ENCODE measurements at places on chromosomes 1 and 21. TPM values are rescaled to one million over a fixed set of nuclear protein-coding genes. Genes with fewer than 3 reads are reported as not detected.

The GJA5 gene
- 16.6 TPM for polyA plus RNA-seq

The CR1 gene
- polyA plus RNA-seq: 0.93 TPM

The ADCY10 gene
- polyA plus RNA-seq: 0.17 TPM

DNA sequence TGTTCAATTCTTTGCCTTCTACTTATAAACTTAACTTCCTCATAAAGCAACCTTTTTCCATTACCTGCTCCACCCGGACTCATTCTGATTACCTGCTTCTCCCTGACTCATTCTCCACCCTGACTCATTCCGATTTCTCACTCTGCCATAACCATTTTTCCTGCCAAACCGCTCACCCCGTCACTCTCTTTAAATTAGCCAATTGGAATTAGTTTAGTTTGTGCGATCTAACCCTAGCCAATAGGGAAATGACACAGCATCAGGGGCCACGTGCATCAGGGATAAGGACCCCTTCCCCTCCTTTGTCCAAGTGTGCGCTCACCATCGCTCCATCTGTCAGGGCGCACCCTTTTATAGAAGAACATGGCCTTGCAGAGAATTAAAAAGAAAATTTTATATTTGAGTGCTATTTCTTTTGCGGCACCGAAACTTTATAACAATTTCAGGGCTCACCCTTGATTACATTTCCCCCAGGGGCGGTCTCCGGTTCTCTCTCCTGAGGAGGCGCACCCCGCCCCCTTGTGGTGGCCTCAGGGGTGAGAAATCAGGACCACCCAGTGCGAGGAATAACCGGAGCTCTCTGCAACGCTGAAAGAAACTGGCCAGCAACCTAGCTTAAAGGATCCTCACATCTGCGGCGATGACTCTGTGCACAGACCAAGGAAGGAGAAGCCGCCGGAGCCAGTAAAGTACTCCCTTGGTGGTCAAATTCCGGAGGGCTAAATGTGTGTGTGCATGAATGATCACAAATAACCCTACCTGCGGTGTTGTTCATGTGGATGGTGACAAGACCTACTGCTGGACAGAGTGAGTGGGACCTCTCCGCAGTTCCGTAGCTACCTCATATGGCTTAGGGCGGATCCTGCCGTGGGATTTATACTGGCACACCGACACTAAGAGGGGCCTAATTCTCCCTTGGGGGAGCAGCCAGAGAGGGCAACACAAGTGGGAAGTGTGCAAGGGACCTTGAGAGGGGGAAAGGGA, 30.3 kb upstream of the CBR3 start:
- no peak for DNase-seq

DNA sequence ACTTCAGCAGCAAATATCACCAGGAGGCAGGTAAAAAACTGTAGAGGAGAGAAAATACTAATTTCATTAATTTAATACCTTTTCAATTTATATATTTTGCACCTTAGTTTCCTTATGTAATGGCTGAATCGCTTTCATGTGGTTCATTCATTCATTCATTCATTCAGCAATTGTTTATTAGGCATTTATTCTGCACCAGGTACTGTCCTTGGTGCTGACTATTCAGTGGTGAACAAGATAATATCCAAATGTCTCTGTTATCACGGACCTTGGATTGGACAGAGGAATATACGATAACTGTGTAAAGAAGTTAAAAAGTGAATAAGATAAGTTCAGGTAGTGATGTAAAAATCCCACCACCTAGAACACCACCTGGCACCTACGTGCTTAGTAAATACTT, 28.8 kb downstream of the TSPAN2 start:
- no peak for DNase-seq

DNA sequence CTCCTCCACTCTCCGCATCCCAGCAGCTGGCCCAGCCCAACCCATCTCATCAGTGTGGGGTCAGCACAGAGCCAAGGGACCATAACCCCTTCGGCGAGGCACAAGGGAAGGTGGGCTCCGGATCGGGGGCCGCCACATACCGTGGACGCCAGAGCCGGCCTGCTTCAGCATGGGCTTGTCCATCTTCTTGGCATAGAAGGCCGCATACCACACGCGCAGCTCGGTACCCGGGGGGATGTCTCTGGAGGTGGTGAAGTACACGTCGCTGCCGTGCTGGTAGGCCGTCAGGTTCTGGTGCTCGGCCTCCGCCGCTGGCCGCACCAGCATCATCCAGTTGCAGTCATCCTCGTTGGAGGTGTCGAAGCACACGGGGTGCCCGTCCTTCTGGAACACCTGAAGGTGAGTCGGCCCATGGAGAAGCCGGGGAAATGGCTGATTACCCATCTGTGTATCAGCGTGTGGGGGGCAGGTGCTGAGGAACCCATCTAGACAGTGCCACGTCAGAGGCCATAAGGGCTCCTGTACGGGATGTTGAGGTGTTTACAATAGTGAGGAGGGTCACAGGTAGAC, 24.6 kb downstream of the PRDM15 start:
- DNase-seq: no peak

DNA sequence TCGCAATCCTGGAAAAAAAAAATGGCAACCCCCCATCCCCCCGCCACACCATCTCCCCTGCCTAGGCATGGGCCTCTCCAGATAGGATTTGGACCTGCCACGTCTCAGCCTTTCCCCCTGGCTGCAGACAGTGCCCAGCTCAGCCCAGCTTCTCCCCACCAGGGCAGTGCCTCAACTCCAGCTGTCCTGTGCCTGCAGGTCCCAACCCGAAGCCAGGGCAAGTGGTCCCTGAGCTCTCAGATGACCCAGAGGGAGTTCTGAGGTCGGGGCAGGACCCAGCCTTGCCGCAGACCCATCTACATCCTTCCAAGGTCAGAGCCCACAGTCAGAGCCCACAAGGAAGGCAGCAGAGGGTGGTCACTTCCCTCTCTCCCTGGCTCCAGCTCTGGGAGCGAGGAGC, 86.7 kb upstream of the POU3F1 start:
- DNase-seq: no peak

DNA sequence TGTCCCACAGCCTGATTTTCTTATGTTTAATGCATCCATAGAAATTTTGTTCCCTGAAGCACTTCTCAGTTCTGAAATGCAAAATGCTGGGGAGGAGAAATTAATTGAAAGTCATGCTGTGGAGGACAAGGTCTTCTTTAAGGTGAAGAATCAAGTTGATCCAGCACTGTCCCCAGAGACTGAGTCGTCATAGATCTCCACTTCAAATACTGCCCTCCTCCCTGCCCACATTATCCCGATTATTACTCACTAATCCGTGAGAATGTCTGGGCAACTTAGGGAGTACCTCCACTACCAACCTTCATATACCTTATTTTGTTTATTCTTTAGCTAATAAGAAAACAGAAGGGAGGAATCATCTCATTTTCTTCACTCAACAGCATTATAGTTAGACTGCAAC, 70.0 kb upstream of the FMN2 start:
- no peak for DNase-seq

DNA sequence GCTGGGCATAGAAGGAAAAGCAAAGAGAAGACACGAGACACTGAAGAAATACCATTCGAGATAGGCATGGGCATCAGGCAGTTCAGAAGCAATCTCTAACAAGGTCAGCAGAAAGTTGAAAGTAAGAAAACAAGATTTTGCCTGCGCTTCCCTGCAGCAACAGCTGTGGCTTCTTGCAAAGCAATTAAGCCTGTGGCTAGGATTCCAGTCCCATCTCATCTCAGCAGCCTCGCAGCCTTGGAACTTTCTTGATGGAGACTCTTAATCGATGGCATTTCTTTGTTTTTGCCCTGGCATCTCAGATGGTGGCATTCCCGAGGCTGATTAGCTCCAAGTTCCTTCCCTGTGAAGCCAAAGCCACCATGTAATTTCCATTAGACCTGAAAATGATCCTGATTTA, 64.6 kb upstream of the SPAG17 start:
- no peak for DNase-seq

- DNase-seq: no peak
Observed at GRCh38 chr1:173573596-173573995, 29.3 kb downstream of the SLC9C2 start.

- no peak for DNase-seq
Observed at GRCh38 chr1:207397525-207397926, 56.6 kb upstream of the CR2 start.

- DNase-seq: no peak
Observed at GRCh38 chr1:10237157-10237539, 26.8 kb downstream of the KIF1B start.
